ENCODE measurements at places on chromosomes 16 and 17.

DNA sequence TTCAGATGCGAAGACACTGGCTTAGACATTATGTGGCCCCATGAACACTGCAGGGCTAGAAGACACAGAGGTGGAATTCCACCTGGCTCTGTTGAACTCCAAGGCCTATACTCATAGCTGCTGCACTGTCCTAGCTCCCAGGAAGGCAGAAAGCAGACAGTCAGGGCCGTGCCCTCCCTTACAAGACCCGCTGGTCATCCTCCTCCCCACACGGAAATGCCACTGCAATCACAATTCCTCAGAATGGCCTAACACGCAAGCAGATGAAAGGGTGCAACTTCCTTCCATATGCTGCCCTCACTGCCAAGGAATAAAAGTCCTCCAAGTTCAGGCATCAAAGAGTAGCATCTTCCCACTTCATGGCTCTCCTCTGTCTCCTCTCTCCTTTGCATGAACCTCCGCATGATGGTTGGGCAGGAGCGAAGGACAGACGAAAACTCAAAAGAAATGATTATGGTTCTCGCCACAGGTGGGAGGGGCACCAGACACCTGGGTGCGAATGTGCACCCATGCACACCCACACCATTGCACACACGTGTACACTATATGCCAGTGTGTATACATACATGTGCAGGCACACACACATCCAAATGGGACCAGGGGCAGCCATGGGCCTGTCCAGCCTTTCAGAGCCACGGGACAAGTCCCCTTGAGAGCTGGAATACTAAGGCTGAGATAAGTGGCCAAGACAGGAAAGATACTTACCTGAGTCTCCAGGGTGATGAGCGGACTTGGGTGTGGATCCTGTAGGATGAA lies 113.3 kb downstream of the XYLT1 start:
- no peak for DNase-seq

DNA sequence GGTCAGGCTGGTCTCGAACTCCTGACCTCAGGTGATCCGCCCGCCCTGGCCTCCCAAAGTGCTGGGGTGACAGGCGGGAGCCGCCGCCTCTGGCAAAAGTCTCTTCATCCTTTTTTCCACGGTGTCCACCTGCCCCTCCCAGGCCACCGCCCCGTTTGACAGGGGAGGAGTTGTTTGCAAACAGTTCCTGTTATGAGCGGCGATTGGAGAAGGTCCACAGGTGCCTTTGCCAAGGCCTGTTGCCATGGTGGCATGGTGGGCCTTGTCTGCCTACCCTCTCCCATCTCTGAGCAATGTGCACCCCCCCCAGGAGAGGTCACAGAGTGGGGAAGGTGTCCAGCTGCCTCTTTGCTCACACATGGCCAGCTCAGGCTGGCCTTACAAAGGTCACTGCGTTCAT lies 16.0 kb upstream of the RAP1GAP2 start:
- no peak for DNase-seq

DNA sequence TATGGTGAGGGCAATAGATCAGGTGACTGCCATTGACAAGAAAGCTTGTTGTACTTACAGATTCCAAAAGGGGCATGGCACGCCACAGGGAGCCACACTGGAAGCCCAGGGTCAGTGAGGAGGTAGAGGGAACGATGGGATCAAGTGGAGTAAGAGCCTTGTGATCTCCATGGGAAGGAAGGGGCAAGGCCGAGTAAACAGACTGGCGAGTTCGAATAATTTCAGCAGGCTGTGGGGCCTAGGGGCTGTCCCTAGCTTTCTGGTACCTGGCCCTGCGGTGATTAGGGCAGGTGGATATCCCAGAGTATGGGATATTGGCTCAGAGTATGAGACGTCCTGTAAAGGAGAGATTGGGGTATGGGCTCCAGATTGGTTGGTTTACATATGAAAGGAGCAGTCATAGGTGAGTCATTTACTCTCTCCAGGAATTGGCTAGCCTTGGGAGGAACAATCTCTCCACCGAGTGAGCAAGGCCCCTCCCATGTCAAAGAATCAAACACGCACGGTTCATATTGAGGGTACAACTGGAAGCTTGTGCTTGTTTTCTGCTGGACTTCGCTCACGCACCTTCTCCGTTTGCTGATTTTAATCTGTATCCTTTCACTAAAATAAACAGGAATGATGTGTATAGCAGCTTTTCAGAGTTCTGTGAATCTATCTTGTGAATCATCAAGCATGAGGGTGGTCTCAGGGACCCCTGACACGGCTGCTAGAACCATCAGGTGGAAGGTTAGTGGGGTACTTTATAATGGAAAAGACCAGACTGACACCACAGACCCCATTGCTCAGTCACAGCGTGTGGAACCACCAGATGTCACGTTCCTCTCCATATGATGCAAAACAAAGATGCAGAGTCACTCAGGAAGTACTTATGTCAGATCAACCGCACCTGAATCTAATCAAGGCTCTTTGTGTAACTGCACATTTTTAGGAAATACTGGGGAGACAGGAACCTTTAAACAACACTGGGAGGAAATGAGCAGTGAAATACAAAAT lies 27.9 kb downstream of the GABARAPL2 start:
- no peak for DNase-seq

DNA sequence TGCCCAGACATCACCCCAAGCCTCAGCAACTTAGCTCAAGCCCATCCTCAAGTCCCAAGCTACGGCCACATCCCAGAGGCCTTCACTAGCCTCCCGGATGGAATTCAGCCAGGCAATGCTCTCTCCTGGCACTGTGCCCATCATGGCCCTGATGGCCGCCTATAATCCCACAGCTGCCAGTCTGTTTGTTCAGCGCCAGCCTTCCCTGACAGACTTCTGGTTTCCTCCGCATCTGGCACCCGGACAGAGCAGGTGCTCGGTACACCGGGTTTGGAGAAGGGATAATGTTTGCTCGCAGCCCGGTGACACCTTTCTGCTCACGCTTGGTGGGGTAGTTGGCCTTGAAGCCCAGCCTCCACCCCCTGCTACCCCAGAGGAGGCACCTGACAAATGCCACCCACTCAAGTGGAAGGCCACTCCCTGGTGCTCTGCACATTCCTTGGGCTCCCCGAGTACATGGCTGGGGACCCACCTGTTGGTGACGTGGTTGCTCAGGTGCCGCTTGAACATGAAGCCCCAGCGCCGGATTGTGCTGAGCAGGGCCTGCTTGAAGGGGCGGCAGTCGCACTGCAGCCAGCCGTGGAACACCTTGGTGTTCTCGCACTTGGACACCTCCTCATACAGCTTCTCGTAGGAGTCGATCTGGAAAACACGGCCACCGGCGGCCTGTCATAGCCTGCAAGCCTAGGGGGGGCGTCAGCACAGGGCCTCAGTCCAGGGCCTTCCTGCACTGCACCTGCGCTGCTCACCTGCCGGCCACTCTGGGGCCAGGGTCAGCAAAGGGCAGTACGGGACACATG lies 47.1 kb downstream of the DNAH17 start:
- DNase-seq, result peak; percentile 42

DNA sequence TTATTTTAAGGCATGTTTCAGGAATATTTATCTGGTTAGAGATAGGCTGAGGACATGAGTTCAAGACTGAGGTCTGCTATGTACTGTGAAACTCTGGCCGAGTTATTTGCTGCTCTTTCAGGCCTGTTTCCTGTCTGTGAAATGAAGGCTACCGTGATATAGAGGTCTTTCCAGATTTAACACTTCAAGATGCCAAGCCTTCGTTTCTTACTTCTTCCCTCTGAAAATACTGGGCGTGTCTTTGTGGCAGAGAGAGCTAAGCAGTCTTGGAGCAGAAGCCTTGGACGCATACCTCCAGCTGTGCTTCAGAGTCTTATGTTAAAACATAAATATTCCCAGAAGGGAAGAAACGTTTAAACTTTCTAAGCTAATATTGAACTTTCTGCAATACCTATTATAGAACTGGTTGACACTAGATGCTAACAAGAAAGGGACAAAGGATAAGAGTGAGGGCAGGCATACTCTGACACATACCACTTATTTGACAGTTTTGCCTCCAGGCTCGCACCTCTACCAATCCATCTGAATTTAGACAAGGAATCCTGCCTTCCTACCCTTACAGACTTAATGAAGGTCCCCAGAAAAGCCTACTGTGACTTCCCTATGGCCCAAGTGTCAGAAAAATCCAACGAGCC lies 17.5 kb downstream of the WIPI1 start:
- DNase-seq, result no peak

GRCh38 chr16:84465154-84465553 lies 39.3 kb downstream of the MEAK7 start:
- DNase-seq, result no peak

GRCh38 chr16:85557971-85558657 lies 55.0 kb upstream of the GSE1 start:
- DNase-seq, result no peak

GRCh38 chr16:73743665-73744496 lies 552.7 kb upstream of the PSMD7 start:
- no peak for DNase-seq

- no peak for DNase-seq
Measured at GRCh38 chr17:56594320-56595107, 1.0 kb downstream of the NOG start.

Measured in hippocampal formation (tissue), 2 donors.